ENCODE measurements at places on chromosomes 16 and 17.

DNA sequence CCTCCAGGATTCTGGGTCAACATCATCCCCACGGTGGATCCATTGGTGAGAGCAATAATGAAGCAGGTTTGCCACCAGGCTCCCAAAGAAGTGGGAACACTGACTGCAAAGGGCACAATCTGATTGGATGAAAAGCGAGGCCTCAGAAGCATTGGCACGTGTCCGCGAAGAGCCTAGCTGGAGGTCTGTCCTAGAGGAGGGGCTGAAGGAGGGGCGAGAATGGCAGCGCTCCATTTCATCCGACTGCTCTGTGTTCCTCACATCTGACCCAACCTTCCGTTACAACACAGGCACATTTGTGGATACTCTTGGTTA lies 79.9 kb downstream of the MRC2 start:
- no peak for DNase-seq

DNA sequence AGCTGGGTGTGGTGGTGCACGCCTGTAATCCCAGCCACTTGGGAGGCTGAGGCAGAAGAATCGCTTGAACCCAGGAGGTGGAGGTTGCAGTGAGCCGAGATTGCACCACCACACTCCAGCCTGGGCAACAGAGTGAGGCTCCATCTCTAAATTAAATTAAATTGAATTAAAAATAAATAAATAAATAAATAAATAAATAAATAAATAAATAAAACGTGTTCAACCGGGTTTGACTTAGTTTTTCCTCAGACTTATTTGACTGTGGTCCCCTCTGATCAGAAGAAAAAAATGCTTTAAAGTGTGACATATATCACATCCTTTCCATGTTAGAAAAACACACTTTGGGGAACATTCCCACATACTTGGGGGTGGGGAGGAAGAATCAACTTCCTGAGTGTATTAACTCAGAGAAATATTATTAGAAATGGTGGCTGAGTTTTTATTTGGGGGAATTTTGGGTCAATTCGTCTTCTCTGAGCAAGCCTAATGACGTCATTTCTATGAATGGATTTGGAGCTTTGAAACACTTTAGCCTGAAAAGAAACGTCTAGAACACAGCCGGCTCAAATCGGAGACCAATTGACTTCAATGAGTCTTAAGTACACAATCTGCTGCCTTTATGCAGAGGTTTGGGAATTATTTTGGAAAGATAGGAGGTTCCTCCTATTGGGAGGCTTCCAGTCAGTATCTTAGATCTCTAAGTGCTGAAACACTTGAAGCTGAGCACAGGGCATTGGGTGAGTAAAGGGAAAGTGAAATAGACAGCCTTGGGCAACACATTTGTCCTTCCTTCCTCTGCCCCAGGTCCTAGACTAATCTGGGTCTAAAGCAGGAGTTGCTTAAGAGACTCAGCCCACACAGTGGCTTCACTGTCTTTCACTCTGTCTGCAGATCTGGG lies 132.6 kb downstream of the PITPNC1 start:
- no peak for DNase-seq

DNA sequence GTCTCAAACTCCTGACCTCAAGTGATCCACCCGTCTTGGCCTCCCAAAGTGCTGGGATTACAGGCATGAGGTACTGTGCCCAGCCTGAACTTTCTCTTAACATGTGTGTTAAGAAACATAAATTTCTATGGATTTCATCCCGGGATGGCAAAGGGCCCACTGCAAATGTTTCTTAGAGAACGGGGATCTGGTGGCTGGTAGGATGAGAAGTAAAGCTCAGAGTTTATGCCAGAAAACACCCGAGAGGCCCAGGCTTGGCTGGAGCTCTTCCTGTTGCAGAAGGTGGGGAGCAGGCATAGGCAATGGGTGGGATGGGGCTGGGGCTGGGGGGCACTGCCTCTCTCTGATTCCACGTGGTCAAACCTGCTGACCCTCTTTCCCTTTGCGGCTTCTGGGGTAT lies 5.6 kb upstream of the CARHSP1 start:
- no peak for DNase-seq

GRCh38 chr16:49704586-49705155 lies 151.2 kb downstream of the ZNF423 start:
- no peak for DNase-seq

DNA sequence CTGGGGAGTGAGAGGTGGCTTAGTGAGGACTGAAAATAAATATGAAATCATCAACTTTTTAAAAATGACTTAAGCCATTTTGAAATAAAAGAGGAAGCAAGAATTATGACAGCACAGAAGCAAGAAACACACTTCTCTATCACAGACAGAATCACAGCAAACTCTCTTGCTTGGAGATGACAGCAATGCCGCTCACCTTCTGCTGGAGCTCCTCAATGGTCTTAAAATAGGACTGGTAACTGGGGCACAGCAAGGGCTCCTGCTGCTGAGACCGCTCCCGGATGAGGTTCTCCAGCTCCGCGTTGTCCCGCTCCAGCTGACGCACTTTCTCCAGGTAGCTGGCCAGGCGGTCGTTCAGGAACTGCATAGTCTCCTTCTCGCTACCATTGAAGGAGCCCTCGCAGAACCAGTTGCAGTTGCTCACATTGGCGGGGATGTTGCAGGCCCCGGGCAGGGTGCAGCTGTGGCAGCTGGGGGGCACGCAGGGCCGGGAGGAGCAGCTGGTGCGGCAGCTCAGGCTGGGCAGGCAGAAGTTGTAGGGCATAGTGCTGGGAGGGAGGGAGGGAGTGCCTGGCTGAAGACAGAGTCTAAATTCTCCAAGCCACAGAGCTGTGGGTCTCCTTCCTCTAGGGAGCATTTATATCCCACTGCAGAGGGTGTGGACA lies at the start of gene KRT31:
Gene KRT31 (minus strand): TSS at position 613 of the 665 bp plus-strand sequence. CDS start 69 bp downstream, at position 544.
- DNase-seq: no peak

- DNase-seq: no peak
These were observed 35.5 kb downstream of the GAN start for GRCh38 chr16:81350306-81350615.

DNA sequence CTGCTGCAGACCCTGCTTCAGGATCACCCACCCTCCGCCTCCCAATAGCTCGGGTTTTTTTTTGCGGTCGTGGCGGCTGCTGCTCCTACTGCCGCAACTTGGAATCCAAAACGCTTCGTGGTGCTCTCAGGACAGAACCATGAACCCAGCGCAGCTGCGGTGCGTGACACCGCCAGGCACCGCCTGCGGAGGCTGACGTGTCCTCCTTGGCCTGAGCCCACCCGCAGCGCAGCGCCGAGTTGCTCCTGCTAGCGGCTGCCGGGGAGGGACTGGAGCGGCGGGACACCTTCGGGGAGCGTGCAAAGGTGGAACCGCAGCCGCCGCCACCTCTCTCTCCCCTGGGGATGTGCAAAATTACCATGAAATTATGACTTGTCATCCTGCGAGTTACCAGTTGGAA lies 1893.0 kb downstream of the TP53TG3F start:
- DNase-seq: no peak

GRCh38 chr17:44293509-44294226 lies 14.7 kb upstream of the RUNDC3A start:
- DNase-seq: no peak

DNA sequence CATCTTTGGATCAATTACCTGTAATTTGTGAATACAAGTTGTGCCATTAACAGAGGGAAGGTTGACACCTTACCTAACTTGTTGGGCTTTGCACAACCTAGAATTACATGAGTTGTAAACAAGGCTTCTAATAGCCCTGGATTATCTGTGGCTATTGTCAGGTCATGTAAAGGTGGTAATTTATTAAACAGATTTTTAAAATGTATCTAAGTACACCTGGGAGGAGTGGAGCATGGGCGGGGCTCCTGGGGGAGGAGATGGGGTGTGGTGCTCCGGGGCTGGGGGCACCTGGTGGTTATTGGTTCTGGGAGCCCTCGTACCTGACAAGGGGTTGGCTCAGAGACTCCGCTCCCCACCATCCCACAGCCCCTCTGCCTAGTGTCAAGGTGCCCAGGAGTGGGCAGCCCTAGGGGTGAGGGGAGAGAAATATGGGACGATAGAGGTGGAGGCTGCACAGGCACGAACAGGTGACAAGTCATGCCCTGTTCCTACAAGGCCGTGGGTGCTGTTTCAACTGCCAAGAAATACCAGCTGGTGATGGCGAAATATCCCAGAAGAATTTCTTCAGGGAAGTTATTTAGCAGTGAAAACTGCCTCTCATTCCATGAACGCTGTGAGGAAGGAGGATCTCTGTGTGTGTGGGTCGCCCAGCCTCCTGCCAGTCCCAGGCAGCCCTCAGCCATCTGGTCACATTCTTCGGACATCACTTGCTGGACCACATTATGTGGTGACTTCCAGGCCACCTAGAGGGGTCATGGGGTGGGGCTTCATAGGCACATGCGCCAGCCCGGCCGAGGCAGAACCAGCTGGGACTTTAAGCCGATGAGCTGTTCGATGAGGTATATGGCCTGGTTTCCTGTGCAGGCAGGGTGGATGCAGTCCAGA lies 55.5 kb upstream of the IRX3 start:
- no peak for DNase-seq

- DNase-seq: no peak
These were observed 89.3 kb upstream of the SDK2 start for GRCh38 chr17:73733517-73733916.

GRCh38 chr16:10685709-10686108 lies 9.0 kb downstream of the TEKT5 start:
- no peak for DNase-seq

DNA sequence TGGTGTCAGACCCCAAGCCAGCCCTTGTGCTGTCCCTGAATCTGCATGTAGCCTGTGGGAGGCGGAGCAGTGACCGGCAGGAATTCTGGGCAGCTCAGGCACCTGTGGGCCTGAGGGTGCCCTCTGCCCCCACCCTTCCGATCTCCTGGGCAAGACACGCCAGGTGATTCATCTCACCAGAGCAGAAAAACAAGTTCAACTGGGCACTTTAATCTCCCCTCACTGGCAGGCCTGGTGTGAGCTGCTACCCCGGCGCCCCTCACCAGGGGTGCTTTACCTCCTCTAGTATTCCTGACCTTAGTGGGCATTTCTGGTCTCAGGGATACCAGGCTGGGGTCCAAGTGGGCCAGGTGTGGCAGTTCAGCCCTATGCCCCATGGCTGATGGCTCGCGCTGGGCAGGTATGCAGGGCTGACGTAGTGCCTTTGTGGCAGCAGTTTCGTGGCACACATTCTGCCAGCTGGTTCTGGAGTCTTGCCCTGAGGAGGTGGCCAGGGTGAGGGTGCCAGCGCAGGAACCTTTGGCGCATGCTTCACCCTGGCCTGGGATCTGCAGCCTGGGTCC lies 6.0 kb downstream of the ERBB2 start:
- DNase-seq: no peak

DNA sequence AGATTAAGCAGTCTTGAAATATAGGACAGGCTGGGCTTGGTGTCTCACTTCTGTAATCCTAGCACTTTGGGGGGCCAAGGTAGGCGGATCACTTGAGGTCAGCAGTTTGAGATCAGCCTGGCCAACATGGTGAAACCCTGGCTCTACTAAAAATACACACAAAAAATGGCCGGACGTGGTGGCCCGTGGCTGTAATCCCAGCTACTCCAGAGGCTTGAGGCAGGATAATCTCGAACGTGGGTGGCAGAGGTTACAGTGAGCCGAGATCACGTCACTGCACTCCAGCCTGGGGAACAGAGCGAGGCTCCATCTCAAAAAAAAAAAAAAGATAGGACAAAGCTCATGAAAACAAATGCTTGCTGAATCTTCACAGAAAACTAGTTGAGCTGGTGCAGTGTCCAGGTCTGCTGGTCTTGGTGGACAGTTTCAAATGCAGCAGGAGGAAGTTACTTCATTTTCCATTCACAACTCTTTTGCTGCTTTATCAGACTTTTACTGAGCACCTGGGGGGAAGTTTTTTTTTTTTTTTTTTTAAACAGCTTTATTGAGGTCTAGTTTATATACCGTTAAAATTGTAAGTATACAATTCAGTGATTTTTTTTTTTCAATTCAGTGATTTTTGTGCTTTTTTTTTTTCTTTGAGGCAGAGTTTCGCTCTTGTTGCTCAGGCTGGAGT lies 45.2 kb downstream of the SNX29 start:
- no peak for DNase-seq

GRCh38 chr16:88624977-88625576 lies 13.3 kb upstream of the IL17C start:
- no peak for DNase-seq

GRCh38 chr16:85438981-85439685 lies 174.0 kb upstream of the GSE1 start:
- no peak for DNase-seq

GRCh38 chr17:50934161-50934560 lies 68.0 kb upstream of the TOB1 start:
- no peak for DNase-seq

GRCh38 chr17:48003417-48004151 lies 32.7 kb downstream of the CDK5RAP3 start:
- DNase-seq: no peak

- DNase-seq: no peak
These were observed 155.6 kb downstream of the SNX11 start for GRCh38 chr17:48262982-48263730.

GRCh38 chr16:53804467-53804866 lies 100.5 kb downstream of the FTO start:
- DNase-seq: no peak

DNA sequence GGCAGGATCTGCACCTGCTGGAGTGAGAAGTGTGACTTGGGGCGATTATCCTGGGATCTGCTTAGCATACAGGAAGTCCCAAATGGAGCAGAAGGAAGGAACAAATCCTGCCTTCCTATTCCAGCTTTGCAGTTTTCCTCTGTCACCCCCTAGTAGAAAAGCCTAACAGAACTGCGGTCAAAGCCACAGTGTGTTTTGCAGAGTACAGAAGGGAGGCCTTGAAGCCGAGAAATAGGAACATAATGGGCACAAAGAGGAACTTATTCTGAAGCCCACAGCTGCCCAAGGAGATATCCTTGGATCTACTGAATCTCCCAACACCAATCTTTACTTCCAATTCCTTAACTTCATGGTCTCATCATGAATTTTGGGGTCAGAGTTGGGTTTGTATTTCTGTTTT lies 8.5 kb downstream of the KRTAP1-5 start:
- DNase-seq: no peak

DNA sequence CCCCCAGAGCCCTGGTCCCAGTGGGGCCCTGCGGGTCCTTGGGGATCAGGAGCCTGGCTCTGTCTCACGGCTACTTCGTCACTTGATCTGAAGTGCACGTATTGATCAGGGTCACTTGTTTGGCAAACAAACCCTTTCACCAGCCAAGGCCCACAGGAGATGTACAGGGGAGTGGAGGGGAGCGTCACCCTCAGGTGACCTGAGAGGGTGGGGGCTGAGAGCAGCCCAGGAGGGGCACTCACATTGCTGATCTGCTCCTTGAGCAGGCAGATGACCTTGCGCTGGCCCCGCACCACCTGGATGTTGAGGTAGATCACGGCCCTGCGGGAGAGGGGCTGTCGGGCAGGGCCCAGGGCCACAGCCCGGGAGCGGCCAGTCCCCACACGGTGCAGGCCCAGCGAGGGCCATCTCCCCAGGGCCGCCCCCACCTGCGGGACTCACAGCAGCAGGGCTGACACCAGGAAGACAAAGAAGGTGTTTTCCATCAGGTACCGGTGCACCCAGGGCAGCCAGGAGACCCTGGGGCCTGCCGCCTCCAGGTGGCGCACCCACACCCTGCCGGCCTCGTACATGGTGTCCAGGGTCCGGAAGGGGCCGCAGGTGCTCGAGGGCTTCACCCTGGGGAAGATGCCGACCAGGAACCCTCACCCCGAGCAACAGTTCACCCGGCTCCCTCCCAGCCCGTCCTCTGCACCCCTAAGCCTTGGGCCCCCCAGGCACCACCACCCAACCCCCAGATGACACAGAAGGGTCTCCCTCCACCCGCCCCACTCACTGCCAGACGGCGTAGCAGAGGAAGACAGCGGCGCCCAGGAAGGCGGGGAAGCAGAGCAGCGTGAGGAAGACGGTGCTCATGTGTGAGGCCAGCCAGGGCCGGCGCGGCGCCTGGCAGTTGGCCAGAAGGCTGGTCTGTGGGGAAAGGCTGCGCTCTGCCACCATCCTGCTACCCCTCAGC lies 11.3 kb downstream of the TMC6 start:
- no peak for DNase-seq

- DNase-seq: no peak
These were observed 5.2 kb downstream of the RUSF1 start for GRCh38 chr16:31502981-31503380.

All from muscle of arm (tissue), 14 donors.